Activated CD8-positive, alpha-beta T cell treated with anti-CD3 and anti-CD28 coated beads for 36 hours (primary cell): ENCODE measurements at places on chromosomes 2 and 18. TPM values are rescaled to one million over a fixed set of nuclear protein-coding genes. Genes with fewer than 3 reads are reported as not detected.
A peak's percentile ranks its signal among the peaks of the same experiment; 100 is the strongest.

DNA sequence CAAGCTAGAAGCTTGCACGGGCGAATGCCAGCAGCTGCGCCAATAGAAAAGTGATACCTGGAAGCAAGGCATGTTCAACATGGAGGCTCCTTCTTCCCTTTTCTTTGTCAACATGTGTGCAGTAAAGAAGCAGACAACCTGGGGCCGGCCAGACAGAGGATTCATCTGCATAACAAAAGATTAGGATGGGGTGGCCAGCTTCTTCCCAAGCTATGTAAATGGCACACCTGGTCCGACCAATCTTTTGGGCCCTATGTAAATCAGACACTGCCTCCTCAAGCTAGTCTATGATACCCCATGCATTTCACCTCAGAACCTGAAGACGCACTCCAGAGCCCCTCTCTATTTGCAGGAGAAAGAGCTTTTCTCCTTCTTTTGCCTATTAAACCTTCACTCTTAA lies 66.4 kb upstream of the TGFA start:
- no peak for DNase-seq

DNA sequence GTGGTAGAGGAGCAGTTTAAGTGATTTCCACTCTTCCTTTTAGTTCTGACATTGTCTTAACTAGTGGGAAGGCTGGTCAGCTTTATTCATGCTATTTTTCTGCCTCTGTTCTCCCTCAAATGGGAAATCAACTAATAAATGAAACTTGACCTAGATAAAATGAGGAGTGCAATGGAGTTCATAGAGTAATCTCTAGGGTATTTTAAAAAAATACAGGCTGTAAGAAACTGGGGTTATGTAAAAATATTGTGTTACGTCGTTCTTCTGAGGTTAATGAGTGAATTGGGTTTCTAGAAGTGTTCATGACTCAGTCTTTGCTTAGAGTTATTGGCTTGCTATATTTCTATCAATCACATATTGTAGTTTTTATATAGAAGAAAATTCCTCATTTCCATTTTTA lies 734.5 kb downstream of the MBD2 start:
- DNase-seq, result no peak

DNA sequence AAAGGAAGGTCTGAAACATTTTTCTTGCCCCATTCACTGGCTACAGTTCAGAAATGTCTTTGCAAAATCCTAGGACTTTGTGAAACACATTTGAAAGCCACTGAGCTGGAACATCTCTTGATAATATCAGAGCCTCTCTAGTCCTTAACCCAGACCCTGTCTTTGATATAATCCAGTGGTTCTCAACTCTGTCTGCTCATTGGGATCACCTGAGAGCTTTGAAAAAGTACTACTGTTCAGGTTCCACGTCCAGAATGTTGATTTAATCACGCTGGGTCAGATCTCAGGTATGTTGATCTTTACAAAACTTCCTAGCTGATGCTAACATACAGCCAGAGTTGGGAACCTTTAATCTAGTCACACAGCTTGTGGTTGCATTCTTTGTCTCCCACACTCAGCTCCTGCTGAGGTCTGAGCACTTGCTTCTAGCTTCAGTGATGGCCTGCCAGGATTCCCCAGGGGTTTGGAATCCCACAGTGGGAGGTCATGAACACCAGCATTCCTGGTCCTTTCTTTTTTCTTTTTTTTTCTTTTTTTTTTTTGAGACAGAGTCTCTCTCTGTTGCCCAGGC lies 262.7 kb downstream of the SETBP1 start:
- no peak for DNase-seq

The NT5C1B gene
- total RNA-seq, result not detected

- no peak for DNase-seq
Observed at GRCh38 chr2:101830146-101830545, 132.6 kb downstream of the MAP4K4 start.

DNA sequence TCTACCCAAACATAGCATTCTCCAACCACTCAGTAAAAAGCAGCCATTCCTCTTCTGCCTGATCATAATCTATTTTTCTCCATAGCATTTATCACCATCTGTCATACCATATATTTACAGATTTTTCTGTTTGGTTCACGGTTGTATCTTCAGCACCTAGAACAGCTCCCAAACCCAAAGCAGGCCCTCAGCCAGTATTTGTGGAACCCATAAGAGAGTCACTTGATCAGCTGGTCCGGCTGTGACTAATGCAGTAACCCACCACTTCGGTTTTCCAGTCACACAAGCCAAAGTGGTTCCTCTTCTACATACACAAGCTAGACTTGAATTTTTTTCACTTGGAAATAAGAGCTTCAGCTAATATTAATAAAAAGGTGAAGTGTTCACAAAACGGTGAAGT lies 511.6 kb upstream of the CELF4 start:
- DNase-seq, result no peak

GRCh38 chr2:226831266-226831665 lies 4.6 kb upstream of the RHBDD1 start:
- no peak for DNase-seq

The C2orf80 gene
- total RNA-seq, result not detected

- DNase-seq, result no peak
Observed at GRCh38 chr2:85878719-85879370, 9.9 kb downstream of the ST3GAL5 start.

The RIF1 gene
- total RNA-seq, result 65.3 TPM

- no peak for DNase-seq
Observed at GRCh38 chr18:59279722-59280121, 6.5 kb upstream of the RAX start.

The GNLY gene
- 46.7 TPM for total RNA-seq

GRCh38 chr2:12821656-12822055 lies 104.9 kb downstream of the TRIB2 start:
- DNase-seq, result no peak

DNA sequence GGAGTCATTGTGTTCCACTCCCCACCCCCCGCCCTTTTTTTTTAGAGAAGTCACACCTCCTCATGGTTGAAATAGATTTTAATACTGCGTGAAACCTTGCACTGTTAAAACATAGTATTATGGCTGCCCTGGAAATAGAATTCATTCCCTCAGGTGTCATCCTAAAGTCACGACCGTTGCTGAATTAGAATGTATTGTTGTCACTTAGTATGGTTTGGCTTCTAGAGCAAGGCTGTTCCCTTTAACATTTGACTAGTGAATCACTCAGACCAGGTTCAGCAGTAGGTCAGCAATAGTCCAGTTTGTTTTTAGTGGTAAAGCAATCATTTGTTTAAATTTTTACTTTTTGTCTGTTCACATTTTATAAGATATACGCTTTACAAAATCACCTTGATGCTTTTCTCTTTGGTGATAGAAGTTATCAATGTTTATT lies 1.2 kb downstream of the BABAM2 start:
- no peak for DNase-seq

DNA sequence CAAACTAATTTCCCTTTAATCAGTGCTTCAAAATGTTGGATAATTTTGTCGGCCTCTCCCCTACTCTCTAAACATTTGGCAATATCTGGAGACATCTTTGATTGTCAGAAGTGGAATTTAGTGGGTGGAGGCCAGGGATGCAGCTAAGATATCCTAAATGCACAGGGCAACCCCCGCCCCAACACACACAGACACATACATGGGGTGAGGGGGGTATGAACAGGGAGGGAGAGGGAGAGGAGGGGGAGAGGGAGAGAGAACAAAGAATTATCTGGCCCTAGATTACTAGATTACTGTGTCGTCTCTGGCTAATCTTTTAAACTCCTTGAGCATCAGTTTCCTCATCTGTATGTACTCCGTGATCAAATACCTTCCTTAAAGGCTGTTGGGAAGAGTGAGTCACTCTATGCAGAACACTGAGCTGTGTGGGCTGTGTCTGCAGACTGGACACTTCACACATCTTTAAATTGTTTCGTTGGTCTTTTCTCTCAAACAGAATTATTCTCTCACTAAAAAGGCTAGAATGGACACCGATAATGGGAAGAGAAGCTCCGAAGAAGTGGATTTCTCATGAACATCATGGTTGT lies 2.9 kb downstream of the RNF149 start:
- peak; percentile 22 for DNase-seq

DNA sequence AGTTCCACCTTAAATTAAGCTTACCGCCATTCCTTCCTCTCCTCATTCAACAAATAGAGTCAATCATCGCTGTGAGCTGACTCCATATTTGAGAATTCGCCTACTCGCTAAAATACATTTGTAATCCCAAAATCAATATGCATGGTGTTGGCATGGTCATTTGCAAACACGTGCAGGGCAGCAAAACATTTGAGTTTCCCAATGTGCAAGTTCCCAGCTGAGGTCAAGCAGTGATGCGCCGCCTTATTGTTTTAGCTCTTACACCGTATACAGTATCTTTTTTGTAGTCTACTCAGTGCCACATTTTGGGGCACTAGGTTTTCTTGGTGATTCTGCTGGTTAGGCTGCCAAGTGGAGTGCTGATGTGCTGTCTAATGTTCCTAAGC lies 73.3 kb upstream of the MGAT4A start:
- no peak for DNase-seq

DNA sequence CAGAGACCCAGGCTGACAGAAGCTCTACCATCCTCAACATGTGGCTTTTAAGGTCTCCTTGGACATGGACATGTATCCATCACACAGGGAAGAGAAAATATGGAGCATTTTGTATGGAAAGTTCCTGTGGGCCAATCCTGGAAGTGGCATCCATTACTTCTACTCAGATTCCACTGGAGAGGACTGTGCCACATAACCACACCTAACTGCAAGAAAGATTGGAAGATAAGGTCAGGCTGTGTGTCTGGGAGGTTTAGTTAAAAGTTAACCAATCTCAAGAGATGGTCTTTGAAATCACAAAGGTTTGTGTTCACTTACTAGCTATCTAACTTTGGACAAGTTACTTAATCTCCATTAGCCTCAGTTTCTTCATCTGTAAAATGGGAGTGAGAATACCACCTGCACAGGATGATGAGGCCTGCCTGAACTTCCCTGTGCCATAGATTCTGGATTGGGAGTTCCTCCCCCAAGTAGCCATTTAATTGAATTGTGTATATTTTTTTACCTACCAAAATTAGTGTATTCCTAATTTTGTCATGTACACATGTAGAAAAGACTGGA lies 3.9 kb upstream of the ABCB11 start:
- DNase-seq, result no peak

The METAP1D gene
- total RNA-seq, result 8.8 TPM

The ONECUT2 gene
- total RNA-seq, result not detected

GRCh38 chr2:107932488-107932887 lies 53.8 kb upstream of the SLC5A7 start:
- no peak for DNase-seq

The RND3 gene
- not detected for total RNA-seq

The NCKAP5 gene
- total RNA-seq, result not detected

DNA sequence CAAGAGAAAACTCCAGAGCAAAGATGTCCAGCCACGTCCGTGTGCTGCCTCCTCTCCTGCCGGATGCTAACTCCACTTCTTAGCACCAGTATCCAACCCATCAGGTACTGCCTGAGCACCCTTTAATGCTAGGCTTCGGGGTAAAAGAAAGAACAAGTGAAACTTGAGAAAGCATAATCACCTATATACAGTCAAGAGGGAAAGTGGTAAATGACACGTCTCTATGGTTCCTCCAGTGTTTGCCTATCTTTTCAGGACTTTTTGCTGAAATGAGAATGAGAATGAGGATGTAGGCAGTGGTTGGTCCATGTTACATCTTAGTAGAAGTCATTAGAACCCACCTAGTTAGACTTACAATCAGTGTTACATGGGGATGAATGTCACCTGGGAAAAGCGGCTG lies 47.9 kb downstream of the EPHA4 start:
- DNase-seq, result no peak

GRCh38 chr2:209577376-209578357 lies 153.8 kb downstream of the MAP2 start:
- DNase-seq, result no peak

GRCh38 chr18:56661360-56662062 lies 10.4 kb downstream of the WDR7 start:
- no peak for DNase-seq

GRCh38 chr18:63313396-63313917 lies 6.1 kb downstream of the BCL2 start:
- no peak for DNase-seq

The RAPGEF4 gene
- total RNA-seq, result 0.85 TPM

DNA sequence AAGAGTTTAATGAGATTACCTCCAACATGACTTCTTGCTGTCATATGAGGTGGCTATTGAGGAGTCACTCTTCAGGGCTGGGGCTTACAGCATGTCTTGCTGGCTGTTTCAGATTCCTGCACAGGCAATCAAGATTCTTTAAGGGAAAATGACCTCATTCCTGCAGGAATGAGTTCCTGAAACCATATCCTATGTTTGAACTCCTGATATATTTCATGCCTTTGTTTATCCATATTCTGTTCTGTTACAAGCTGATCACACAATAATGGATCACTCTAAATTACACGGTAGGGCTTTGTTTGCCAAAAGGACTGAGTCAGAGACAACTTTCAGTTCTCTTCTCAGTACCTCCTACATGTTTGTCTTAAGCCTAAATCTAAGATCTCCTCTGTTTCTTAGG lies 879.8 kb upstream of the PIK3C3 start:
- no peak for DNase-seq

The ERICH2 gene
- total RNA-seq, result not detected

DNA sequence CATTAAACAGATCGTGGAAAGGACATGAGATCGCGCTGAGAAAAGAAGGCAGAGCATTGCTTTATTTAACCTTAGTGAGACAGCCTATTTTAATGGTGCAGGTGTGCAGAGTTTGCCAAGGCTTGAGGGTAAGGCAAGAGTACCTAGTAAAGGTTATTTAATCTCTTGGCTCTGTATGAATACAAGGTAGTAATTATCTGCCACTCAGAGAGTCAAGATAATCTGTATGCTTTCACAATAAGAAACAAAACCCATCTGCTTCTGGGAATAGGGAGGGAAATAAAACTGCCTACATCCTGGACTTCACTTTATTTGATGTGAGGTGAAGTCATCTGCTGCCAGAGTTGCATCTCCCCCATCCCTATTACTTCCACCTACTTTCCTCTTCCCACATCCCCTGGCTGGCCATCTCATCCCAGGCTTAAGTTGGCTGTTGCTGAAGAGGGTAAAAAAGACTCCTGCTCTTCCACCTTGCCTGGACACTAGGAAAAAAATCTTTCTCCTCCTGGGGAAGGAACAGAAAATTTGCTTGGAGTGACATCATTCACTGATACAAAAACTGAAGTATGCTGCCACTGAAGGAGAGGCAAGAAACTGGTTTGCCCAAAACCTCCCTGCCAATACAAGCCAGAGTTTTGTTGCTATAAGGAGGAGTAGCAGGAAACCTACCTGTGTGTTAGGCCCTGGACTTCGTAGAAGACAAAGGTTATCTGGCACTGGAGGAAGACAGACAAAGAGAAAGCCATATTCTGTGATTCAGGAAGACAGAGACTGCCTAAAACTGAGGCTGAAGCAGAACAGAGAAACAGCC lies 35.8 kb upstream of the ARHGAP25 start:
- no peak for DNase-seq

- DNase-seq, result no peak
Observed at GRCh38 chr2:163210430-163210918, 371.9 kb upstream of the KCNH7 start.

The ERFE gene
- 0.99 TPM for total RNA-seq

- DNase-seq, result no peak
Observed at GRCh38 chr2:233075141-233075965, 15.2 kb downstream of the INPP5D start.

DNA sequence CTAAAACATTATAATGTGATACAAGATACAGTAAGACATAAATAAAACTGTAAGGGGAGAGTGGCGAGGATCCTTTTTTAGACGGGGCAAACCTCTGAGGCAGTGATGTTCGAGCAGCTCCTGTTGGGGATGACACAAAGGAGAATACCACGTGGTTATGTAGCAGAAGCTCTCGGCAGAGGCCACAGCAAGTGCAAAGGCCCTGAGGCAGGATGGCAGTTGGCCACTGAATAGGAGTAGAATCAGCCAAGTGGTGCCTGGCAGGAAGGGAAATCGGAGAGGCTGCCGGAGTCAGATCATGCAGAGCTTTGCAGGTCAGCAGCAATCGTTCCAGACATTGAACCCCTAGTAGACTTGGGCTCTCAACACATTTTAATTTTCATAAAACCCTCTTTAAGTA lies 19.1 kb downstream of the NOSTRIN start:
- DNase-seq, result no peak
